Activated CD8-positive, alpha-beta memory T cell treated with anti-CD3 and anti-CD28 coated beads, Interleukin-2, amount 10 ng/mL, durations not matched to agents 7 days and 5 days (primary cell): ENCODE measurements at places on chromosomes 11 and 22. TPM values are rescaled to one million over a fixed set of nuclear protein-coding genes. Genes with fewer than 3 reads are reported as not detected.
A peak's percentile ranks its signal among the peaks of the same experiment; 100 is the strongest.

DNA sequence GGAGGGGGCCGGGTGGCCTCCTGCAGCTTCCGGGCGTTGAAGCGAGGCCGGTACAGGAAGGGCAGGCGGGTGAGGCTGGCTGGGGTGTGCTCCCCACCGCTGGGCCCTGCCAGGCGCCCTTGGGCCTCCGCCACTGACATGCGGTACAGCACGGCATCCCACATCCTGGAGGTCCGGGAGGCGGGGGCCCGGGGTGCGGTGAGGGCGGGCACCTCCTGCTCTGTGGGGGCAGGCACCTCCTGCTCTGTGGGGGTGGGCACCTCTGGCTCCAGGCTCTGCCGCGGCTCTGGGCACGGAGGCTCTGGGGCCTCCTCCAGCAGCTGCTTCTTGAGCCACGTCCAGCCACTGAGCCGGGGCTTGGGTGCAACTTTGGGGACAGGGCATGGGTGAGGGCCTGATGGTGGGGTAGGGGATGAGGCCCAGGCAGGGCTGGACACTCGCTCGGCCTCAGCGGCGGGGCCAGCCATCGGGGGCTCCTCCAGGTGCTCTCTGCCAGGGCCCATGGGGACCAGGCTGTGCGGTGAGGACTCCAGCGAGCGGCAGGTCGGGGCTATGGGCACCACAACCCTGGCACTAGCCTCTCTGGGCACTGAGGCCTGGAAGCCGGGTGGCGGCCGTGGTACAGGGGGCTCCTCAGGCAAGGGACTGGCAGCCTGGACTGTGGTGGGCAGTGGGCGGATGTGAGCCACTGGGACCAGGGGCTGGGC lies 2.3 kb downstream of the PRR33 start:
- DNase-seq: peak; percentile 90
- H3K4me1 ChIP-seq: peaks cover 31% of the 10 kb centered on the region
- peak overlapping the region; percentile 15 for H3K4me3 ChIP-seq
- peak overlapping the region; percentile 88 for H3K27ac ChIP-seq
- no peaks in the 10 kb centered on the region for H3K27me3 ChIP-seq
- H3K36me3 ChIP-seq: peaks cover 12% of the 10 kb centered on the region

- no peak for DNase-seq
- no peak overlapping the region for H3K27ac ChIP-seq
- no peaks in the 10 kb centered on the region for H3K27me3 ChIP-seq
- no peaks in the 10 kb centered on the region for H3K36me3 ChIP-seq
These were observed 8.5 kb downstream of the DCHS1 start for GRCh38 chr11:6646918-6647679.

DNA sequence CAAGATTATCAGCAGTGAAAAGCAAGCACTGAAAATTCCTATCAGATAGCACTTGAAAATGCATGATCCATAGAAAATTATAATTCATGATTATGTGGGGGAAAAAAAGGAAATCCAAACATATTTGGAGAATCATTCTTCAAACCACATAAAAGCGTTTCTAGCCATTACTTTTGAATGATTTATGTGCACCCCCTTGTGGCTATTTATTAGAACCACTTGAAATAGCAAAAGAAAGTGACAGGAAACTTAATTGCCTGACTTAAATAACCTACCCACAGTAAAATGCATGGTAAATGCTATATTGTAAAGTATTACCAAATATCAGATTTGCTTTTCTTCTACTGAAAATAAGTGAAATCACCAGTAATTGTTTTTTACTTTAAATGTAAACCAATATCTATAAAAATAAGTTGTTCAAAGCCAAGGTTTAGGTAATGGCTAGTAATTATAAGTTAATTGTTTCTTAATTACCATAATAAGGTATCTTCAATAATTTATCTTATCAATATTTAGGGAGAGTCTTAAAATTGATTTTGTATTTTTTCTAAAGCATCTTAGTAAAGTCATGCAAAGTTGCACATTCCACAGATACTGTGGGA lies 168.5 kb downstream of the ARHGAP42 start:
- no peaks in the 10 kb centered on the region for H3K27me3 ChIP-seq
- H3K36me3 ChIP-seq: no peaks in the 10 kb centered on the region
- no peak overlapping the region for H3K27ac ChIP-seq
- DNase-seq: no peak
- H3K4me3 ChIP-seq: no peak overlapping the region

DNA sequence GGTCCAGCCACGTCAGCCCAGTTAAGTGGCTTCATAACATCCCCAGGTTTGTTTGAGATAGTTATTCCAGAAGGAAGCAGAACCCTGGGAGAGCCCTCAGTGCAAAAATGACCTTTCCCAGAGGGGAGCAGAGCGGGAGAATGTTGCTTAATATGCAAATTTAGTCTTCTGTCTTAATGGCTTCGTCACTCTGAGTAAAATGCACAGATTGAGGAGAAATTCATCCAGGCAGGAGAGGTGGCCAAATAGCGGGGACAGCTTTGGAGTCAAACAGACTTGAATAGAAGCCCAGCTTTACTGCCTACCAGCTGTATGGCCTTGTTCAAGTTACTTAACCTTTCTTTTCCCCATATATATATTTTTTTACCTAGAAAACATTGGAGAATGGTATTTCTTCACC lies 12.3 kb upstream of the NRGN start:
- H3K36me3 ChIP-seq: no peaks in the 10 kb centered on the region
- H3K4me3 ChIP-seq: no peak overlapping the region
- H3K27ac ChIP-seq: no peak overlapping the region
- H3K4me1 ChIP-seq: no peaks in the 10 kb centered on the region
- DNase-seq: no peak
- H3K27me3 ChIP-seq: peaks cover 34% of the 10 kb centered on the region

Gene MYO7A
- 0.23 TPM for total RNA-seq

- no peak overlapping the region for H3K27ac ChIP-seq
- peaks cover 21% of the 10 kb centered on the region for H3K27me3 ChIP-seq
- DNase-seq: no peak
These were observed 91.7 kb upstream of the E2F8 start for GRCh38 chr11:19332476-19332875.

Gene CHRM4
- total RNA-seq: 0.18 TPM

GRCh38 chr22:43878831-43879550 lies 12.8 kb downstream of the PNPLA5 start:
- H3K4me3 ChIP-seq: no peak overlapping the region
- H3K4me1 ChIP-seq: peaks cover 2% of the 10 kb centered on the region
- no peaks in the 10 kb centered on the region for H3K36me3 ChIP-seq
- no peak for DNase-seq
- H3K27me3 ChIP-seq: peaks cover 6% of the 10 kb centered on the region

Gene MMP12
- total RNA-seq: not detected

- no peaks in the 10 kb centered on the region for H3K36me3 ChIP-seq
- no peak overlapping the region for H3K27ac ChIP-seq
- peaks cover 22% of the 10 kb centered on the region for H3K27me3 ChIP-seq
- peaks cover 6% of the 10 kb centered on the region for H3K4me1 ChIP-seq
- no peak overlapping the region for H3K4me3 ChIP-seq
- DNase-seq: no peak
These were observed 12.2 kb downstream of the PHLDB1 start for GRCh38 chr11:118619444-118620197.

DNA sequence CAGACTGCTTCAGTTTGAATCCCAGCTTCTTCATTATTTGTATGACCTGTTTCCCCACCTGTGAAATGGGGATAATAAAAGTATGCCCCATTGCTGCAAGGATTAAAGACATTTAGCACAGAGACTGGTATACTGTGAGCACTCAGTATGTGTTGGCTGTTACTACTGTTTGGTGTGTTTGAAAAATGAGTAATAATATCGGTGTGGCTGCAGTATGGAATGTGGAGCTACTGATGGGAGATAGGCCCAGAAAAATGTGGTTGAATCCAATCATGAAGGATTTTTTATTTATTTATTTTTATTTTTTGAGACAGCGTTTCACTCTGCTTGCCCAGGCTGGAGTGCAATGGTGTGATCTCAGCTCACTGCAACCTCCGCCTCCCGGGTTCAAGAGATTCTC lies 9.1 kb upstream of the C1QTNF4 start:
- no peaks in the 10 kb centered on the region for H3K27me3 ChIP-seq
- no peaks in the 10 kb centered on the region for H3K36me3 ChIP-seq
- no peak overlapping the region for H3K4me3 ChIP-seq
- H3K27ac ChIP-seq: no peak overlapping the region
- peaks cover 2% of the 10 kb centered on the region for H3K4me1 ChIP-seq

Gene SUSD2
- total RNA-seq: 0.52 TPM

DNA sequence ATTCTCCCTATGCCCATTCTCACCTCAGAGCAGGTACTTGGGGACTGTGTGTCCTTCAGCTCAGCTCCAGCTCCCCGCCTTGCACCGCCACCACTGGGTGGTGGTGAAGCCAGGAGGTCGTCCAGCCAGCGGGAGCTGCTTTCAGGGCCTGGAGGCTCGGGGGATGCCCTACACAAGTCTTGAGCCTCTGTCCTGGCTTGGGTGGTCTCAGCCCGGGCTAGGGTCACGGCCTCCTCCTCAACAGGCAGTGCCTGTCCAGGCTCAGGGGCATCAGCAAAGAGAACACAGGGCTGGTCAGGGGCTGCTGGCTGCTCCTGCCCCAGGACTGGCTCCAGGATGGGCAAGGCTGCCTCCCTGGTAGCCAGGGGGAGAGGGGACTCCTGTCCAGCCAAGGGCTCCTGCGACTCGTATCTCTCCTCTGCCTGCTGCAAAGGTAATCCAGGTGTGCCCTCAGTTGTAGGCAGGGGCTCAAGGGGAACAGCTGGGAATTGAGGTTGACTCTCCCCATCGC lies 12.2 kb downstream of the TNKS1BP1 start:
- H3K36me3 ChIP-seq: no peaks in the 10 kb centered on the region
- peaks cover 13% of the 10 kb centered on the region for H3K4me1 ChIP-seq
- no peaks in the 10 kb centered on the region for H3K27me3 ChIP-seq
- DNase-seq: no peak
- H3K4me3 ChIP-seq: no peak overlapping the region

DNA sequence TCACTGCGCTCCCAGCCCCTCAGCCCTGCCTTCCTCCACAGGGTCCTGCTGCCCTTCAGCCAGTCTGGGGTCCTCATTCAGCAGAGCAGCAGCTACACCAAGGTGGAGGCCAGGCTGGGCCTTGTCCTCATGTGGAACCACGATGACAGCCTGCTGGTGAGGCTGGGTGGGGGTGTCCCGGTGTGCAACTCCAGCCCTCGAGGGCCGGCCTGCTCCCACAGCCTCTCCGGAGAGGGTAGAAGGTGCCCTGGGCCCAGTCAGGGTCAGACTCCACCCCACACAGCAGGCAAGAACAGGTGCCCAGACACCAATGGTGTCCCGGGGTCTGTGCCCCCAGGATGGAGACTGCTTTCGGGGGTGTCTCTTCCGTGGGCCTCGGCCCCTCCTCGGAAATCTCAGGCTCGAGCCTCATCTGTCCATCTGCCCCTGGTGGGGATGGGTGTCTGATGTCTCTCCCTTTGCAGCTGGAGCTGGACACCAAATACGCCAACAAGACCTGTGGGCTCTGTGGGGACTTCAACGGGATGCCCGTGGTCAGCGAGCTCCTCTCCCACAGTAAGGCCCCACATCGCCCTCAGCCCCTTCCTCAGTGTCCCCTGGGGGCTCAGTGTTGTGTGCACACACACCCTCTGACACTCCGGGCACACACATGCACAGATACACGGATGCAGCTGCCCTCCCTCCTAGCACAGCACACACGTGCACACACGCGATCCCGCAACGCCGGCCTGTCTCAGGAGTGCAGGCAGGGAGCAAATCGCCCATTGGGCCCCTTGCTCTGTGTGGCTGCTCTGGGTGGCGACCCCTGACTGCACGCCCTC lies 4.9 kb downstream of the MUC5AC start:
- no peak for DNase-seq
- H3K36me3 ChIP-seq: no peaks in the 10 kb centered on the region
- H3K27me3 ChIP-seq: no peaks in the 10 kb centered on the region

DNA sequence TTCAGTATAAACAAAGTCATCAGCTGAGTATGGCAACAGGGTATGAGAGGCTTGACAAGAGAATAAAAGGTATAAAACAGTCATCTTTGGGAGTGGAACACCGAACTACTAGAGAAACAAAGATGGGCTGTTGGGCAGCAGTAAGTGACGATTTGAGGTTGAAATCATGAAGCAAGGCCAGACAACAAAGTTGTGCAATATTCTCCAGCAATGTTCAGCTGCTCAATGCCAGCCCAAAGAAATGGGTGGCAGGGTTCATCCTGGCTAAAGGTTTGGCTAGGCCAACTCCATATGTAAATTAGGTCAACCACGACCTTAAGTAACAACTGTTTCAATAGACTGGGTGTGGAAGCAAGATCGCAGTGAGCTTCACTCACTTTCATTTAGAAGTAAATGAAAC lies 6.2 kb downstream of the APIP start:
- H3K27me3 ChIP-seq: no peaks in the 10 kb centered on the region
- no peak overlapping the region for H3K27ac ChIP-seq
- DNase-seq: no peak
- no peak overlapping the region for H3K4me3 ChIP-seq
- peaks cover 4% of the 10 kb centered on the region for H3K4me1 ChIP-seq

Gene OR5AL1
- not detected for total RNA-seq

DNA sequence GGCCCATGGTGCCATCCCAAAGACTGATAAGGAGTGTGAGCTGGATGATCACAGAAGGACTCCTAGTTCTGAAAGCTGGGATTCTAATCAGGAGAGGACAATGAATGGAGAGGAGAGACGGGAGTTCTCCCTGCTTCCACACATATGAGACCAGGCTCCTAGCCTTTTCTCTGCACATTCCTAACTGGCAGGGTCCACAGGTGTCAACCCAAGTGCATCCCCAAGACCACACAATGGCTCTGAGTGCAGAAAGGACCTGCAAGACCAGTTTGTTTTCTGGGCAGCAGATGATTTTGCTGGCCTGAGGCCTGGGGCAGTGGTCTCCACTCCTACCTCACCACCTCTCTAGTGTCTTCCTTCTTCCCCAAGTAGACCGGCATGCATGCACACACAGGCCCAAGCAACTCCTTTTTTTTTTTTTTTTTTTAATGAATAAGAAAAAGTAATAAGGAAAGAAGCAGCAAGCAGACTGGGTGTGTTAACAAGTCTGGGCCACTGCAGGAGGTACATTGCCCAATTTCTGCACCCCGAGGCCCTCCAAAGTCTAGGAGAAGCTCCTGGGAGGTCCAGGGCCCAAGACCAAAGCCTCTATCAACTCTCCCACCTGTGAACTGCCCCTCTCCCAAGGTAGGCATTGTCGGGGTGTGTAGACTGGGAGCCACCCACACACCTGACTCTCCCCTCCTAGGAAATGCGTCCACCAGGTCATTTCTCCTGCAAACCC lies 1.2 kb upstream of the TSKU start:
- H3K27me3 ChIP-seq: peaks cover 70% of the 10 kb centered on the region
- peaks cover 16% of the 10 kb centered on the region for H3K4me1 ChIP-seq
- peaks cover 4% of the 10 kb centered on the region for H3K36me3 ChIP-seq
- H3K4me3 ChIP-seq: peak overlapping the region; percentile 75
- no peak overlapping the region for H3K27ac ChIP-seq

- no peak overlapping the region for H3K27ac ChIP-seq
- no peaks in the 10 kb centered on the region for H3K4me1 ChIP-seq
- no peak overlapping the region for H3K4me3 ChIP-seq
- no peaks in the 10 kb centered on the region for H3K36me3 ChIP-seq
- no peak for DNase-seq
- no peaks in the 10 kb centered on the region for H3K27me3 ChIP-seq
These were observed 48.2 kb downstream of the LRFN4 start for GRCh38 chr11:66904981-66905521.

- peak overlapping the region; percentile 88 for H3K27ac ChIP-seq
- H3K36me3 ChIP-seq: peaks cover 19% of the 10 kb centered on the region
- H3K27me3 ChIP-seq: peaks cover 3% of the 10 kb centered on the region
- peak; percentile 50 for DNase-seq
- H3K4me3 ChIP-seq: peak overlapping the region; percentile 88
These were observed 741 bp downstream of the CARS1 start for GRCh38 chr11:3056296-3057068.

Gene TP53AIP1
- not detected for total RNA-seq
